ENCODE measurements at places on chromosomes 13 and 19.

GRCh38 chr13:52009946-52010345 lies 1.3 kb downstream of the ATP7B start:
- no peak for DNase-seq

DNA sequence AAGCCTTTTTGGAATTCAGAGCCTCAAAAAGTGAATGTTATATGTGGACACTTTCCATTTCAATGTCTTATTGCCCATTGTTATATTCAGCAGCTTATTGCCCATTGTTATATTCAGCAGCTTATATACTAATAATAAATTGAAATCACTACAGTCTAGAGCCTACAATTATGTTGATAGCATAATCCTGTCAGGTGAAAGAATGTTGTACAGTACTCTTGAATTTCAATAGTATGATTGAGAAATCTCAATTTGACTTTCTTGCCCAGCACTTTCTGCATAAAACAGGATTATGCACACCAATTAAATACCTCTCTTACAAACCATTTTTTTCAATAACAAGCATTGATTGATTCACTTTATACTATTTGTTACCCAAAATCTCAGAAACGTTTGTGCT lies 260.8 kb downstream of the PCDH9 start:
- DNase-seq: no peak

DNA sequence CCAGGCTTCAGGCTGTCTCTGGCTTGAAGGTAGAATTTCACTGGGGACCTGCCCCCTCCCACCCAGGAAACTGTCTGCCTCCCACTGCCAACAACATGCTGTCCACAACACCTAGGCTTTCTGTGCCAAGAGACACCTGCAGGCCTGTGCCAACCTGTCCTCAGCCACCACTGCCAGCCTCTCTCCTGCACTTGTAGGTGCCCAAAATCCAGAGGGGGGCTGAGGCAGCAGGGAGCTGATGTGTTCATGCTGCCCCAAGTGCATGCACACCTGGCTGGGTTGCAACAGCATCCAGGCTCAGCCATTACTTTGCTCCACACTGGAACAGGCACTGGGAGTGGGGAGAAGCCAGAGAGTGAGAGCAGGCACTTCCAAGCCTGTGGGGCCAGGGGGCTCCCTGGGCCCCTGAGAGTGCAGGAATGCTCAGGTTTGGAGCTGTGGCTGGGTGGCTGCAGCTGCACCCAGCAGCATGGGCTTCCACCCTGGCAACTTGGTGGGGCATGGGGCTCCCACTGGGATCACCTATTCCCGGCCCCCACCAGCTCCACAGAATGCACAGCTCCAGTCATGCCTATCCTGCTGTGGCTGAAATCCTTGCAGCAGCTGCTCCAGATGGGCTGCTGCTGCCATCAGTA lies 218.1 kb upstream of the OBI1 start:
- DNase-seq: no peak

GRCh38 chr19:1017115-1017905 lies 3.6 kb downstream of the TMEM259 start:
- DNase-seq: no peak
